ENCODE measurements at places on chromosomes 12 and 14.
A peak's percentile ranks its signal among the peaks of the same experiment; 100 is the strongest.

DNA sequence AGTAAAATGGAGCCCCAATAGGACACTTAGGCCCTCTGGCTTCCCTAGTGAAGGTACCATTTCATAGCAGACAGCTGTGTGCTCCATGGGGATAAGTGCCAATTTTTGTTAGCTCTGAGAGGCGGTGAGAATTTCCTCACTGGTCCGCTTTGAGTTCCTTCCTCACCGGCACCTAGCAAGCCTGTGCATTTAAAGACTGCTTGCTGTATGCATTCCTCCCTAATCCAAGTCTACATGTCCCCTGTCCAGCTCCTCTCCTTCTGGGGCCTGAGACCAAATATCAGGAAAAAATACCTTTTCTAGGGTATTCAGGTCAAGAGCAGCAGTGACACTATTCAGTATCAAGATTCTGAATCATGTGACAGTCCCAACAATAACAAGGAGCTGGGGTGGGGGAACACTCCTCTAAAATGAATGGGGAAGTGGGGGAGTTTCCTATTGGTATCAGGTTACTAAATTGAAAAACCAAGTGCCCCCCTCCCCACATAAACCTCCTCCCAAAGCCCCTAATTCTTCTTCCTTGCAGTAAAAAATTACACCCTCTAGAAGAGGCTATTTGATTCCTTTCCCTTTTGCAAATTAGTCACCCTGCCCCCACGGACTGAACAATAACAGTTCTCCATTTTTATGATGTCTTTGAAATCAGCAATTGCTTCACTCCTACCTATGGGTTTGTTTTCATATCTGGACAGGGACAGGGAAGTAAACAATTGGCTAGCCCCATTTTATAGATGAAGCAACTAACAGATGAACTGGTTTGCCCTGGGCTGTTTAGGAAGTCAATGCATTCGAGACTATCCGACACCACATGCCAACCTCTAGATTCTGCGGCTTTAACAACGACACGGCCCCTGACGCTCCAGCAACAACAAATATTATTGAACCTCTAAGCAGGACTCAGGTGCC, 28.9 kb downstream of the BCL11B start:
- peak; percentile 43 for DNase-seq

- no peak for DNase-seq
Measured at GRCh38 chr12:66071549-66071948, 59.0 kb downstream of the LLPH start.

DNA sequence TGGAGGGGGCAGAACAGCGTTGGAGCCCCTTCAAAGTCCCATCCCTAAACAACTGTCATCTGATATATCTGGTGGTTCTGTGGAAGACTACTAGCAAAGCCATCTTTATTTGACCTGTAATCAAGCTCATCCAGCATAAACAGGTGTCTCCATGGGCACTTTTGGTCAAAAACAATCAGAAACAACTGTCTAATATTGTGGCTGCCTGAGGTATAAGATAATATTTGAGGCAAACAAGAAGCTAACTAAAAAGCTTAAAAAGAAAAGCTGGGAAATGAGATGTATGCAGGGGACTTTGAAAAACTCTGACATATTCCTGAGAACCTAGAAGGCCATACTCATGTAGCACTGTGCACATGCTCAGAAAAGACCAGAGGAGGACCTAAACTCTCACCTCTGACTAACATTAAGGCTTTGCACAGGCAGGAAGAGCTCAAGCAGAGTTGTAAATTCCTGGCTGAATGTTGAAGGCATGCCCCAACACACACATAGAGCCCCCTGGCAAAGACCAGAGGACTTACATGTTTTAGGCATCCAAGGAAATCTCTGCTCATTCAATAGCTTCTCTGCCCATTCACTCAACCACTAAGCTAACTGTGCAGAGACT, 27.2 kb upstream of the AP4S1 start:
- no peak for DNase-seq

DNA sequence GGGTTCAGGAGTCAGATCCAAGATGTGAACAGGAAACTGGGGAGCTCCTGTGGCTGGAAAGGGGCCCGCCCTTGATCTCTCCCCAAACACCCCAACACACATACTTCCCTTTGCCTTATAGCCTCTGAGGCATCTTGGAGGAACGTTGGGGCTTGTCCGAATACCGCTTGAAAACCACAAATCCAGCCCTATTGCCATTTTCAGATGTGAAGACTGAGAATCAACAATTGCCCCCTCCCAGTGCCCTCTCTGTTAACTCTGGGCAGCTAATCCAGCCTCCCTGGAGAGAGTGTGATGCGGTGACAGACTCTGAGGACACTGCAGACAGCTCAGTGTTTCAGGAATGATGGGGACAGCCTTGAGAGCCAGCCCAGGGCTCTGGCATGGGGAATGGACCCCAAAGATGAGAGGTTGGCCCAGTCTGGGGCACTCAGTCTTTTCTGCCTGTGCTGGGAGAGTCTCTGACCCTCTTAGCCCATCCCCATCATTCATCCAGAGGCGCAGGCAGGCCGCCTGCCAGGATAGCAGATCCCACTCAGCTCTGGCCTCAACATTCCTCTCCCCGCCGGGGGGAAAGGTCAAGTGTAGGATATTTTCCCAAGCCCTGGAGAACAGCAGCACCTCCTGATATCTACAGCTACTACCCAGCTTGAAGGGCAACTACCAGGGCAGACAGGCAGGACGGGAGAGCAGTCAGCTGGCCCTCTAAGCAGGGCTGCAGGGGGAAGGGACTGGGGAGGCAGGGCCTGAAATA, 24.6 kb upstream of the LTBP2 start:
- no peak for DNase-seq

DNA sequence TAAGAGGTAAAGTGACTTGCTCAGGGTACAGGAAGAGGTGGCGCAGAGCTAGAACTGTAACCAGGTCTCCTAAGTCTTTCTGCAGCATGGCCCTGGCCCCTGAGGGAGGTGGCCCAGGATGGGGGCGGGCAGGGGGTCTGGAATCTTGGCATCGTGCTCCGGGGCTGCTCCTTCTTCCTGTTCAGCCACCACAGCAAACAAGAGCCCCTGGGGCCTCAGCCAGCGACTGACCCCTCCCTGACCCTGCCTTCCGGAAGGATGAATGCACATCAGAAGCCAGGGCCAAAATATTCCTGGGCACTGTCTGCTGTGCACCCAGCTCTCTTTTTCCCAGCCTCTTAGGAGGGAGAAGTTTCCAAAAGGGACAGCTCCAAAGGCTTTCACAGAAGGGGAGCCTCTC, 242.8 kb downstream of the DPF3 start:
- no peak for DNase-seq

- DNase-seq = no peak
Measured at GRCh38 chr14:20409226-20409625, 4.1 kb downstream of the TEP1 start.

- no peak for DNase-seq
Measured at GRCh38 chr14:104900639-104901512, 23.8 kb upstream of the PLD4 start.

- no peak for DNase-seq
Measured at GRCh38 chr12:1421091-1421846, 173.1 kb downstream of the FBXL14 start.

DNA sequence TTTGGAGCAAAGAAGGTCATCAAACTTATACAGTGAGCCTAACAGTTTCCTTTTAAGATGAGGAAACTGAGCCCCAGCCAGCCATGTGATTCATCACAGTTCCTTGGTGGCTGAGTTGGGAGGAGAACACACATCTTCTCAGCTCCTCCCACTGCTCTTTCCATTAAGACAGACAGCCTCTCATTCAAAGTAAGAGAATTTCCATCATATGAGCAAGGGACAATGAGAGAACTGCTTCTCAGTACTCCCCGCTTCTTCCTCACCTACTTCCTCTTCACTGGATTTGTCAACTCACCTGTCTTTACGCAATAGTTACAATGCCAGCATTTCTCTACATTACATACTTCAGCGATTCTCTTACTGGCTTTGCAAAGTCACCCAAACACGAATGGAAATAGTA, 2.2 kb downstream of the IFNG start:
- DNase-seq = no peak

GRCh38 chr12:65208964-65209654, 39.7 kb downstream of the LEMD3 start:
- DNase-seq = no peak

DNA sequence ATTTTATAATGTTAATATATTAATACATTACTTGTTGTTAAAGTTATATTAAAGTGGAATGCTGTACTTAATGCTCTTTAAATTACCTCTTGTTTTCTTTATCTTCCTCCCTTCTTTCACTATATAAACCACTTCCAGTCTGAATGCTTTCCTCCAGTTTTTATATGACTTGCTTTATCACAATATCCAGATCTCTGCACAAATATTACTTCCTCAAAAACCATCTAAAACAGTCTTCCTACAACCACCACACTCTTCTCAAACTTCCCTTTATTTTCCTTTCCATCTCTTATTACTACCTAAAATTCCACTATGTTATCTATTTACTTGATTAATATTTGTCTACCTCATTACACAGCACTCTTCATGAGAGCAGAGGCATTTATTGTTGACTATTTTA, 956.6 kb downstream of the LRFN5 start:
- no peak for DNase-seq

- DNase-seq = no peak
Measured at GRCh38 chr12:29533815-29534489, 36.5 kb upstream of the OVCH1 start.

- DNase-seq = no peak
Measured at GRCh38 chr12:10554228-10554755, 48.6 kb downstream of the EIF2S3B start.

- DNase-seq = no peak
Measured at GRCh38 chr12:118238888-118239287, 103.0 kb downstream of the PEBP1 start.

GRCh38 chr12:6773590-6774351, 1.5 kb downstream of the LAG3 start:
- DNase-seq = no peak

DNA sequence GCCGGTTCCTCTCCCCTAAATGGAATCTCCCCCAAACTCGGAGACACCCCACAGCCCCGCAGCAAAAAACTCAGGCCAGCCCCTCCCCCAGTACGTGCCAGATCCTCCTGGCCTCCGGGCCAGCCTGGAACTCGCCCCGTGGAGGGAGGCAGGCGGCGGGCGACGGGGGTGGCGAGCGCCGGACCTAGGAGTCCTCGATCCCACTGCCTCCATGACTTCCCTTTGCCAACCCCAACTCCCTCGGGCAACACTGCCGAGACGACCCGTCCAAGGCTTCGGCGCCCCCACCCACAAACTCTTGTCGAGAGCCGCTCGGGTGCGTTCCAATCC, 400 bp downstream of the ADCY6 start:
- no peak for DNase-seq

GRCh38 chr14:95681153-95681552, 5.1 kb upstream of the TCL1B start:
- no peak for DNase-seq

- no peak for DNase-seq
Measured at GRCh38 chr12:70332236-70332635, 33.9 kb upstream of the KCNMB4 start.

DNA sequence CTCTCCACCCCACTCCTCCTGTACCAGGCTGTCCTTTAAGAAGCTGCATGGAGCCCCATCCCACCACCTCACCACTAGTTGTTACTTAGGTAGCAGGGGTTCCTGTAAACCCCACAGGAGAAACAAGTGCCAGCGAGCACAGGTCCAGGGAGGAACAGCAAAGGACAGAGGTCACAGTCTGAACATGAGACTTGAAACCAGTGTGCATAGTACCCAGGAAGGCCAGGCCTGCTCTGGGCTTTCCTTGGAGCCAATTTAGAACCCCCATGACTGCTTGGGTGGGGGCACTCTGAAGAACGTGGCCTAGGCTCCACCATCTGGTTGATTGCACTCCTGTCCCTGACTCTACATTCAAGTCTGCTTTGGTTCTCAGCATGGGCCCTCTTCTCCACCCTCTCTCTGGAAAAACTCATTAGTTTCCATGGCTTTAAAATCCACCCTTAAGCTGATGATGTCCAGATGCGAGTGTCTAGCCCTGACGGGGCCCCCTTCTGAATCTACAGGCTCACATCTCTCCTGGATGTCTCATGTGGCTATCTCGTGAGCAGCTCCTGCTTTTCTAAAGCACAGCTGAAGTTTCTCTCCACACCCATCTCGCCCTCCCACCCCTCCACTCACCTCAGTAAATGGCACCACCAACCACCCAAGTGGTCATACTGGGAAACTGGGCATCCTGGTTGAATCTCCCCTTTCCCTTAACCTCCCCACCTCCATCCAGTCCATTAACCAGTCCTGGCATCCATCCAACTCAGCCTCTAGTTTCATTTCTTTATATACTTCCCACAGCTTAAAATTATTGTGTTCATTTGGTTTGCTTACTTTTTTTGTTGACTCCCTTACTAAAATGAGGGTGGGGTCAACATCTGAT, 8.4 kb downstream of the KRT3 start:
- DNase-seq = no peak

DNA sequence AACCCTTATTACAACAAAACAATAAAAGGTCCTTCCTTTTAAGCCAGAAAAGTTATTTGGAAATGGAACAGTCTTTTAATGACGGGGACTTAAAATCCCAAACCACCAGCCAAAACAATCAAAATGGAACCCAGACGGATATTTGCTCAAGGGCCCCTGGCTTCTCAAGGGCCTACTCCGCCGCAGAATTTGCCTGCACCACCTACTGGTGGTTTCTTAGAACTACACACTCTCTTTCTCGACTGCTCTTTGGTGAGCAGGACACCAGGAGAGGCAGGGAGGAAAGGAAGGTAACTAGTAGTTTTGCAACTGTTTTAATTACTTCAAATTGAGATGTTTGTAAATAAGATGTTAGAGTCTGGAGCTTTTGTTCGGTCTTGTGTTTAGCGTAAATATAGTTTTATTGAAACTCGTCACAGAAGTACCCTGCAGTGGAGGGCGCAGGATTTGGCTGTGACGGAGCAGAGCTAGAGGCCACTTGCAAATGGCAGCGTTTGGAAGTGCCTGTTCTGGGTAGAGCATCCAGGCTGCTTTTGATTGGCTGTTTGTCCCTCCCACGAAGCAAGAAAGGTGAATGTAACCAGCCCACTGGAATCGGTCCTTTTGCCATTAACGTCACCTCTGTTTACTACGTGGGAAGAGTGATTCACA, 238.5 kb downstream of the CACNA1C start:
- peak; percentile 2 for DNase-seq

DNA sequence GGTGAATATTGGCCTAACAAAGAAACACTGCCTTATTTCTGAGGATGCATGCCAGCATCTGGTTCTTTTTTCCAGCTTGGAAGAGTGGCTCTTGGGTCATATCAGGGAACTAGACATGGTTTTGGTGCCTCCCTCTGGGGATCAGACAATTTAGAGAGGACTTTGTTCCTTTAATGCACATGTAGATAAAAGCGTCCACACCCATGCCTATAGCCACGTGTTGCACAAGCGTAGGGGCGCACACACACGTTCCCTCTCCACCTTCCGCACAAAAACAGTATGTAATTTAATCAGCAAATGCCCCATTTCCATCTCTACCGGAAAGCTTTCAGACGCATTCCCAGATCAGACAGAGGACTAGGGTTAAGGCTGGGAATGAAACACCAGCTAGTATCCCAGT, 61.7 kb upstream of the RIC8B start:
- no peak for DNase-seq

Data from T follicular helper cell (primary cell).